ENCODE measurements at places on chromosomes 2 and 18. TPM values are rescaled to one million over a fixed set of nuclear protein-coding genes. Genes with fewer than 3 reads are reported as not detected.

Gene DDX18
- total RNA-seq: 23.5 TPM

Gene VWC2L
- not detected for total RNA-seq

Gene CNGA3
- total RNA-seq: not detected

Gene GKN1
- not detected for total RNA-seq

Gene DYNC1I2
- total RNA-seq: 85.6 TPM

Gene L3MBTL4
- total RNA-seq: 0.65 TPM

Gene DSC3
- 5.4 TPM for total RNA-seq

Gene TEX44
- not detected for total RNA-seq

Gene CCDC141
- under 0.01 TPM for total RNA-seq

Gene ANXA4
- total RNA-seq: 204 TPM

Gene FTCDNL1
- 0.49 TPM for total RNA-seq

Gene PLB1
- total RNA-seq: 0.81 TPM

Gene CLEC4F
- total RNA-seq: not detected

Gene VSNL1
- 0.33 TPM for total RNA-seq

Gene GALR1
- not detected for total RNA-seq

Gene CD8B2
- not detected for total RNA-seq

Gene ALK
- total RNA-seq: not detected

Gene UGT1A10
- not detected for total RNA-seq

Gene RPL37A
- 1,179 TPM for total RNA-seq

Gene RIT2
- not detected for total RNA-seq

Gene ME2
- total RNA-seq: 31.8 TPM

Gene NT5C1B
- not detected for total RNA-seq

Gene NR4A2
- total RNA-seq: 0.25 TPM

Gene GCG
- total RNA-seq: not detected

Gene ST8SIA3
- total RNA-seq: not detected

Gene STRN
- 9.6 TPM for total RNA-seq

Gene CCDC102B
- 2.4 TPM for total RNA-seq

Gene STARD6
- not detected for total RNA-seq

Gene ERICH2
- total RNA-seq: not detected

Gene USP37
- 9.1 TPM for total RNA-seq

Gene PROM2
- total RNA-seq: 1.0 TPM

Gene SULT1C2
- total RNA-seq: 1.5 TPM

Gene FSHR
- total RNA-seq: not detected

Gene CYTIP
- 0.38 TPM for total RNA-seq

Gene LRRC30
- total RNA-seq: not detected

Gene C1QL2
- not detected for total RNA-seq

Gene CD8A
- total RNA-seq: not detected

Gene TGFA
- 7.2 TPM for total RNA-seq
